AG09319 (cell line): ENCODE measurements at places on chromosomes 16 and 17.

DNA sequence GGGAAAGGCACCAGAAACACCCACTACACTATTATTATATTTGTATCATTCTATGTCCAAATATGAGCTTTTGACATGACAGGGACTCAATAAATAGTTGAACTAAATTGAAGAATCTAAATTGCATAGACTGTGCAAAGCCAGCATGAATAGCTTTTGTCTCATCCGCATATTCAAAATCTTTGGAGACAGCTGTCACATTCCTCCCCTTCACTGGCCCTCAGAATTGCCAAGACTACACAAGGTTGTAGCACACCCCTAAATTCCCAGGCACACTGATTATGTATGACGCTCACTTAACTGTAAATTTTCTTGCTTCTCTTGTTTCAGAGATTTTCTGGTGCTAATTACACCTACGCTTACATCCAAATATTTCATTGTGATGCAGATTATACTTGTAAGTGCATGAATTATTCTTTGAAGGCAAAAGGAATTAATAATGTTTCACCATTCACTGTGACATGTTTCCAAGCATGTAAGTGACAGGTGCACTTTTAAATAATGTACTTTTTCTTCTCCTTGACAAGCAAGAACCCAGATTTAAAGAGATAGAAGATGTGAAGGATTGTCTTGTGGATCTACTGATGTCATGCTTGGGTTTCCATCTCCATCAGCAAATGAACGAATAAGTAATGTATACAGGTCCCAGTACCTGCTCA lies 47.5 kb downstream of the CA10 start:
- DNase-seq: no peak

DNA sequence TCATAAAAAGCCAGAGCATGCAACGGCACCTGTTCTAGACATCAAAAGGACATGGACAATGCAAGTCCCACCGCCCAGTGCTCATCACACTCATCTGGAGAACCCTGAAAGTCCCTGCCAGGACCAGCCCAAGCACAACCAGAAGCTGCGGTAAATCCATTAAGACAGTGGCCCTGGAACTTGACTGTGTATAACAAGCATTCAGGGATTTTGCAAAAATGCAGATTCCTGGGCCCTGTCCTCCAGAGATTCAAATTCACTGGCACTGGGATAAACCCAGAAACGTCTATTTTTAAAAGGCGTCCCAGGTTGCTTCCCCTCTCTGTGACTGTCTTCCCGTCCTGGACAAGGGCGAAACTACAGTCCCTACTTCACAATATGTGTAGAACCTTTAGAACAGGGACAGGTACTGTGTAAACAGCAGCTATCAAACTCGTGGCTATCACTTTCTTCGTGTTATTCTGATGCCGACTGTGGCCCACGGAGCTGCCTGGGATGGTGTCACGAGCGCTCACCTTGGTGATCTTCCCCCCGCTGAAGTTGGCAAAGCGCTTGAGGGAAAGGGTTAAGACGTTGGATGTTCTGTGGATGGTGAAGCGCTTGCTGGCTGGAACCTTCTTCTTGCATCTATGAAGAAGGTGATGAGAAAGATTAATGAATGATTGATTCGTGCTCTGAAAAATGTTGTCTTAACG lies 22.3 kb downstream of the USP36 start:
- no peak for DNase-seq

DNA sequence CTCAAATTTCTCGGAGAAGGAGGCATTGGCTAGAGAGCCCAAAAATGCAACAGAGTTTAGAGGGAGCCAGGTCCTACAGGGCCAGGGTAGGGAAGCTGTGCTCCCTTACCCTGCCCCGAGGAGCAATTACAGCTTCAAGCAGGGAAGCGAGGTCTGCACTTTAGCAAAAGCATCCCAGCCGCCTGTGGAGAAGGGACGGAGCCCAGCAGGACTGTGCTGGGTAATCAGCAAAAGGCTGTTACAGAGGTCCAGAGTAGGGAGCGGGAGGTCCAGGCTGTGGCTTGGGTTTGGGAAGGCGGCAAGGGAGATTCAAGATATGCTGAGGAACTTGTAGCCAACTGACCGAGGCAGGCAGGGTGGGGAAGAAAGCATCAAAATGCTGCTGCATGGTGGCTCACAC lies 162.6 kb downstream of the TMEM132E start:
- no peak for DNase-seq

DNA sequence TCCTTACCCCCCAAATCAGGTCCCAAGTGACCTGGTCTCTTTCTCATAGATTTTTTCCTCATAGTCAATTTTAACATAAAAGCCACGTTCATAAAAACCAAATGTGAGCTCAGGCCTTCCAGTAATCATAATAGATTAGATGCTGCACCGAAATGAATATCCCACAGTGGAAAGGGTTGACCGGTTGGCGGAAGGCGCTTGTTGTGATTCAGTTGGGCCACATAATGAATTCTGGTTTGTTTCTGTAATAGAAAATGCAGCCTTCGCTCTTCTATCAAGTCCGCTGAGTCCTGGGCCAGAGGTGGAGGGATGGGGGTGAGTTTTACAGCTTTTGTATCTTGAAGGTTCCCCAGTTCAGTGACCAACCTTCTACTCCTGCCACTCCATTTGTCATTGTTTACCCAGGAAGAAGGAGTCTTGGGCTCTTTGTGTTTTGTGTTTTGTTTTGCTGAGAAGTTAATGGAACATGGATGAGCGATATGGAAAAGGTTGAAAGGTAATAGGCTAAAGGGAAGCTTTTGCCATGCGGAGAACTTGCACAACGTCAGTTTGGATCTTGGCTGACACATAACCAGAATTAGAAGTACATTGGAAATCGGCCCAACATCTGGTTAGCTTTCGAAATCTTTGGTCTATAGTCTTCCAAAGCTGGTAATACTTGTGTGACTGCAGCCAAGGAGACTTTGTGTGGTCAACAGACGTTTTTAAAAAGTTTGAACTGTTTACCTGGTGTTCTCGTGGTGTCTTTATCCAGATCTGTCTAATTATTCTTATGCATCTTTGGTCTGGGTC lies 89.5 kb downstream of the CLEC16A start:
- DNase-seq: peak; percentile 85

- DNase-seq: no peak
Measured at GRCh38 chr16:7834771-7835431, 502.3 kb downstream of the RBFOX1 start.

DNA sequence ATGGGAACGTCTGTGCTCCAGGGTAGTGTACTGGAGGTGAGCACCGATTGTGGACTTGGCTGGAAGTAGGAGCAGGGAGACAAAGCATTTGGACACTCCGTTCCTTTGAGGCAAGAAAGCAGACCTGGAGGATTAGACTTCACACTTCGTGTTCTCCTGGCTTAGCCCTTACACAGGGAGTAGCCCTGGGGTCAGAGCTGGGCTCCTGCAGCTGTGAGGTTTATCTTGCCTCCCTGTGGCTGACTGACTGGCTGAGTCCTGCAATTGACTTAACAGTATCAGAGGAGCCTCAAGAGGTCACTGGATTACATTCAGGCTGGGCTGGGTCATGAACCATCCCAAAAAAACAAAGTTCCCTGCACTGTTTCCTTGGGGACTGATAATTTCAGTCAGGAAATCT lies 37.1 kb downstream of the MPRIP start:
- DNase-seq: no peak

GRCh38 chr16:19573997-19574396 lies 18.5 kb downstream of the VPS35L start:
- DNase-seq: no peak

- DNase-seq: no peak
Measured at GRCh38 chr17:77746896-77747554, 211.5 kb upstream of the TNRC6C start.

DNA sequence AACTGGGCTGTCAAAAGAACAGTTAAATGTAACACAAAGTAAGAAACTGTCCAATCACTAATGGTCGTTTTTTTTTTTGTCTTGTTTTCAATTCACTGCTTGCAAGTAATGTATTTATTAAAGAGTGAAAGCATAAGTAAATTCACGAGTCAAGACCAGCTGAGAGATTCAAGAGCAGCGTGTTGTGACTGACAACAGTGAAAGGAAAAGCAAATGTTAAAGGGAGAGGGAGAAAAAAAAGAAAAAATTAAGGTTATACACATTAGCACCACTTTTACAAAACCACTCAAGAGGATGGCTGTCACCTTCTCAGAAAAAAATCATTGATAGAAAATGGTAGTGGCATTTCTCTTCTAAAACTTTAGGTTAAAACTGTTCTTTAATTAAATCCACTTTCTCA lies 36.1 kb downstream of the GPATCH8 start:
- DNase-seq: no peak

DNA sequence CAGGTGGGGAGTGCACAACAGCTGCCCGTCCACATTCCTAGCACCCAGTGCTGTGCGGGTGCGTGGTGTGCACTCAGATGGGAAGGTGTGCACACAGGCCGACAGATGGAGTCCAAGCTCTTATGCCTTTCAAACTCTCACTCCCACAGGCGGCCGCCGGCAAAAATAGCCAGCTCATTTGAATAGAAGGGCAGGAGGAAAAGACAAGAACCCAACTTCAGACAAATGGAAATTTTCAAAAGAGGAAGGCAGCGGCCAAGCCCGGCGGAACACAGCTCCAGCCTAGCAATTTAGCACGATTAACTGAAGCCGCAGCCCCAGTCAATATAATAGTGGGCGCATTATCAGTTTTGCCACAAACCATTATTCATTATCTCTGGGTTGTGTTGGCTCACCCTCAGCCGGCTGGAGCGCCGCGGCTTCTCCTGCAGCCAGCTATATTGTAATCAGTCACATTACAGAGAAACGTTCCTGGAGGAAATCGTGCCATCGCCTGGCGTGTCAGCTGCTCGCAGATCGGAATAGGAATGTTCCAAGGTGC lies 103.9 kb upstream of the SEC14L1 start:
- no peak for DNase-seq

- DNase-seq: no peak
Measured at GRCh38 chr17:7720125-7720524, 2.6 kb downstream of the DNAH2 start.
